Omental fat pad (tissue), 4 donors: ENCODE measurements at places on chromosomes 11 and 22.

- DNase-seq = no peak
These were observed 49.3 kb downstream of the TSPAN18 start for GRCh38 chr11:44775985-44776446.

- DNase-seq = no peak
These were observed 1.7 kb downstream of the AMOTL1 start for GRCh38 chr11:94769880-94770279.

DNA sequence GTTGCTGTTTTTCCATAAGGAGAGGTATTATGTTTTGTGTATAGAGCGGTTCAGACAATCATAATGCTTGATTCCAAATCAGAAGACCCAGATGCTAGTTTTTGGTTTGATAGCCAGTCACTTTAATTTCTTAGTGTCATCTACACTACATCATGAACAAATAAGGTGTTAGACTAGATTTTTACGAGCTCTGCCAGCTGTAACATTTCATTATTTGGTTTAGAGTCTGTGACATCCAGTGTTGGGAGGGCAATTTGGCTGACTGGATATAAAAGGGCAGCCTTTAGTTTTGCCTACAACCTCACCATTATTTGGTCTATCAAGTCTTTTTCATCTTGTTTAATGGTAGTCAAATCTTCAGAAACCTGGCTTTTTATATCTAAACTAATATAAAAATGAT is 30.2 kb upstream of the FBXO3 start:
- no peak for DNase-seq

DNA sequence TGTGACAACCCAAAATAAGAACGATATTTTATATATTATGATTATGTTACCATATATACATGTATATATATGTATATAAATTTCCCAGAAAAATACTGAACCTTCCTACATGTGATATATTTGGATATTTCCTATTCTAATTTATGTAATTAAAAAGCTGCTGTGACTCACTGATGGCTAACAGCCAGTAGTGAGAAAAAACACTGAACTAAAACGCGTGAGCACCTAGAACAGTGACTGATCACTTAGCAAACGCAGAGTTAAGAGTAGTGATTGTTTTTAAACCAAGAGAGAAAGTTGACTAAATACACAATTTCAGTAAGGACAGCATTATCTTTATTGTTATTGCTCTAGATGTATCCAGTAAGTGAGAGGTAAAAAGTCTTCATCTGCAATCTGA is 213.8 kb downstream of the TMEM135 start:
- no peak for DNase-seq

DNA sequence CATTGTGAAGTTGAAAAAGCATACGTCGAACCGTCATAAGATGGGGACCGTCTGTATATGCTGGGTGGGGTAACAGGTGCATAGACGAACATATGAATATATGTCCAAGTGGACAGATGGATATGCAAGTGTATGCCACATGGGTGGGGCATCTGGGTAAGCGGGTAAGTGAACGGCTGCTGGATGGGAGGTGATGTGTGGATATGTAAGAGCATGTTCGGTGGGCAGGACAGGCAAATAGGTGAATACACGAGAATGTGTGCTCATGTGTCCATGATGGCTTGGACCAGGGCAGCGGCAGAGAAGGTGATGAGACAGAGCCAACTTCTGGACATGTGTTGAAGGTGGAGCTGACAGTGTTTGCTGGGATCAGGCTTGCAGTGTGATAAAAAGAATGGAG is 12.0 kb downstream of the IFITM10 start:
- no peak for DNase-seq

DNA sequence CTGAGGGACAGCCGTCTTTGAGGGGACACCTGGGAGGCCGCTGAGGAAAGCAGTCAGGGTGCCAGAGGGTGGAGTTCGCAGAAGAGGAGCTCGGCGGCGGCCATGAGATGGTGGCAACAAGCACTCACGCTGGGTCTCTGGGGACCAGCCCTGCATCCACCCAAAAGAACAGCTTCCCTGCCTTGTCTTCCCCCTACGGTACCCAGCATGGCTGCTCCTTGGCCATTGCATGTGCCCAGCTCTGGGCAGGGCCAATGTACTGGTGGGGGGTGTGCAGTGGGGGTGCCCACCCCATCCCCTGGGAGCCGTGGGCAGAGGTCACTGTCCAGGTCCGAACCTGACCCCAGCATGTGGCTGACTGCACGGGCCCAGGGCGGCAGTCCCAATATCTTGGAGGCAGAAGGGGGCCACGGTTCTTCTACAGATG is 42.3 kb downstream of the OSBPL5 start:
- DNase-seq = no peak

GRCh38 chr11:65021003-65021402 is 6.2 kb upstream of the SNX15 start:
- DNase-seq = no peak

- no peak for DNase-seq
These were observed 159.2 kb downstream of the MSANTD4 start for GRCh38 chr11:105862736-105863367.

- DNase-seq = no peak
These were observed 6.9 kb downstream of the BCR start for GRCh38 chr22:23187211-23187610.

- DNase-seq = peak; percentile 45
These were observed 31.6 kb upstream of the JAM3 start for GRCh38 chr11:134037046-134037908.

DNA sequence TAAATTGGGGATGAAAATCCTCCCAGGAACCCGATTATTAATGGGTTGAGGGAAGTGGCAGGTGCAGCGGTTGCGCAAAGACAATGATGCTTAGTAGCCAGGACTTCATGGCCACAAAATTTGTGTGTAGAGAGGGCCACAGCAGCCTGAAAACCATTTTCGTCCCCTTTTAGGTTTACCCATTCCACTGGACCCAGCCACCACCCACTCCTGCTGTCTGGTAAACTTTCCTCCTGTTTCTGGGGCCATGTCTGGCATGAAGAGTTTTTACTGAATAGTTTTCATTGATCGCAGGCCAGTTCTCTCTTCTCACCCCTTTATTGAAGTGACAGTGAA is 69.5 kb upstream of the SYT13 start:
- no peak for DNase-seq

GRCh38 chr11:103792981-103793468 is 243.4 kb upstream of the DDI1 start:
- no peak for DNase-seq

DNA sequence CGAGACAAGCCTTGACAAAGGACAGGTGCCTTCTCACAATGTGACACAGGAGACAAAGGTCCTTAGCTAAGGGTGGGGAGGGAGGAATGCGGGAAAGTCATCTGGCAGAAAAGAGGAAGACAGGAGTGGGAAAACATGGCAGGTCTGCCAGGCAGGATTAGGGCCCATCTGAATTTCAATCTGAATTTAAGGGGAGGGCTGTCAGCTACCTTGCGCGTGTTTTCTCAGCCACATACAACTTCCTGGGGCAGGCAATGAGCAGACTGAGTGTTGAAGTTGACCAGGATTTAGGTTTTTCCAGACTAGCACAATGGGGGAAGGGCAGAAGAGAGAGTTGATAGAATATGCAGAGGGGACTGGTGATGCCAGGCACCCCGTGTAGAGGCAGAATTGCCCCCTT is 66.7 kb upstream of the LARGE1 start:
- no peak for DNase-seq

DNA sequence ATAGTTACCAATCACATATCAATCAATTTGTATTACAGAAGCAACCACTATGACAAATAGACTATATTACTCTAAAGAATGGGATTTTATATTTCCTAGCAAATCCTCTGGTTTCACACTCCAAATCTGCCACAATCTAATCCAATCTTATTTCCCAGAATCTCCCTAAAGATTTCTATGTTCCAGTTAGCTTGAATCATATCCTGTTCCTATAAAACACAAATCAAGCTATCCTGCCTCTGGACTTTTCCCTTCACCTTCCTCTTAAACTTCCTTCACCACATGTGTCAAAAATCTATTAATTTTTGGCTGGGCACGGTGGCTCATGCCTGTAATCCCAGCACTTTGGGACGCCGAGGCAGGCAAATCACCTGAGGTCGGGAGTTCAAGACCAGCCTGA is 50.0 kb downstream of the PIK3C2A start:
- no peak for DNase-seq

GRCh38 chr22:27616033-27616432 is 185.5 kb downstream of the MN1 start:
- no peak for DNase-seq

DNA sequence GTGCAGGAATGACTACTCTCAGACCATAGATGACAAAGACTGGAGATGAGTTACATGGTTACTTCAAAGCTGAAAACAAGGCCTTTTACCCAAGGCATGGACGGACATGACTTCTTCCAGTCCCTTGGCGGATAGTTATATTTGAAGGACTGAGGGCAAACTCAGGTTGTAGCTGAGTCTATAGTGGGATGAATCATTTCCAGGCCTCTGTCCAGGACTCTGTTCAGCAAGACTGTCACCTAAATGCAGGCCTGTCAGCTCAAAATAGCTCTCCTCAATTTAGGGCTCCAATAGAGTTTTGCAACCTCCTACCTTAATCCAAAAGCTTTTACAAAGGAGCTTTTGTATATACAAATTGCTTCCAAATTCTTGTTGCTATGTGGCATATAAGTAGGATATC is 24.3 kb upstream of the OR52J3 start:
- DNase-seq = no peak

DNA sequence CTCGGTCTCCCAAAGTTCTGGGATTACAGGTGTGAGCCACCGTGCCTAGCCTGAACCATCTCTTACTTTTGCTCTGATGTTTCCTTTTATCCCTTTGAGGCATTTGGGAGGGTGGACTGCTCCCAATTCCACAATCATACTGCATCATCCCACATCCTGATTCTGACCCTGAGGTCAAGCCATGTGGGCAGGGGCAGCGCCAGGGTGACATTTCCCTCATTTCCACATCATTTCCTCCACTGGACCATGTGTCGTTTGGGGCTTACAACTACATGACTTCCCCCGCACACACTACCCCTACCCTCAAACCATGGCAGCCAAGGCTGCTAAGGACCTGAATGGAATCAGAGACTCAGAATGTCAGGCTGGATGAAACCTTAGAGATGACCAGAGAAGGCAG is 26.4 kb upstream of the ZBTB16 start:
- no peak for DNase-seq

- no peak for DNase-seq
These were observed 726.9 kb downstream of the BRD1 start for GRCh38 chr22:49100773-49101172.

DNA sequence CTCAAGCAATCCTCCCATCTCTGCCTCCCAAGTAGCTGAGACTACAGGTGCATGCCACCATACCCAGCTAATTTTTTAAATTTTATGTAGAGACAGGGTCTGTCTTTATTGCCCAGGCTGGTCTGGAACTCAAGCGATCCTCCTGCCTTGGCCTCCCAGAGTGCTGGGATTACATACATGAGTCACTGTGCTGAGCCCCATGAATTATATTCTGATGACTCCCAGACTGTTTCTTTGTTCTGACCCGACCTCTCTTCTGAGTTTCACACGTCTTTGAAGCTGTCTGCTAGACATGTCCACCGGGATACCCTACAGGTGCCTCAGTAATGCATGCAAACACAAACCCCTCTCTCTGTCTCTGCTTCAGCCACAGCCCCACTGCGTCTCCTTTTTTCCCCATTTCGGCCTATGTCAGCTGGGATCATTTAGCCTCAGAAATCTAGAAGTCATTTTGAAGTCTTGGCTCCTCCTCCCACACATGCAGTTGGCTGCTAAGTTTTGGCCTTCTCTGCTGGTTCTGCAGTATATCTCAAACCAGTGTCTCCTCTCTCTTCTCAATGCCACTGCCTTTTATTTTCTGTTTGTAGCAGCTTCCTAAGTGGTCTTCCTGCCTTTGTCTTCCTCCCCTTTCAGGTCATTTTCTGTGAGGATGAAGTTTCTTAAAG is 4.8 kb downstream of the VPS26B start:
- no peak for DNase-seq

- no peak for DNase-seq
These were observed 1.5 kb upstream of the HMOX1 start for GRCh38 chr22:35379146-35379993.

- DNase-seq = no peak
These were observed 2.0 kb downstream of the CREB3L1 start for GRCh38 chr11:46279126-46280099.

GRCh38 chr22:23386822-23387580 is 193.1 kb downstream of the IGLL1 start:
- no peak for DNase-seq

GRCh38 chr22:42080287-42080686 is 787 bp downstream of the SMDT1 start:
- no peak for DNase-seq

DNA sequence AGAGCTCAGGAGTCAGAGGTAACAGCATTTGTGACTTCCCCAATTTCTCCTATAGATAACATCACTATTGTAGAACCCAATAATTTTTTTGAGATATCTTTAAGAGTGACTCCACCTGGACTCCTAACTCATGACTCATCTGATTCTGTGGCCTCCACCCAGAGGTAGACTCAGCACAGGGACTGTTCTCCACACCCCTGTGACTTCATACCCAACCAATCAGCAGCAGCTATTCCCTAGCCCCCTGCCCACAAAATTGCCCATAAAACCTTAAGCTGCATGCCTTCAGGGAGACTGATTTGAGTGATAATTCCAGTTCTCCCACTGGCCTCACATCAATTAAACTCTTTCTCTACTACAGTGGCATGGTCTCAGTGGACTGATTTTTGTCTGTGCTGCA is 475.4 kb upstream of the FAT3 start:
- no peak for DNase-seq

- DNase-seq = no peak
These were observed 194.5 kb downstream of the SNX19 start for GRCh38 chr11:130721736-130722135.

GRCh38 chr11:528815-529727 is 6.3 kb downstream of the HRAS start:
- no peak for DNase-seq

GRCh38 chr11:35036639-35037038 is 102.3 kb upstream of the CD44 start:
- DNase-seq = no peak

DNA sequence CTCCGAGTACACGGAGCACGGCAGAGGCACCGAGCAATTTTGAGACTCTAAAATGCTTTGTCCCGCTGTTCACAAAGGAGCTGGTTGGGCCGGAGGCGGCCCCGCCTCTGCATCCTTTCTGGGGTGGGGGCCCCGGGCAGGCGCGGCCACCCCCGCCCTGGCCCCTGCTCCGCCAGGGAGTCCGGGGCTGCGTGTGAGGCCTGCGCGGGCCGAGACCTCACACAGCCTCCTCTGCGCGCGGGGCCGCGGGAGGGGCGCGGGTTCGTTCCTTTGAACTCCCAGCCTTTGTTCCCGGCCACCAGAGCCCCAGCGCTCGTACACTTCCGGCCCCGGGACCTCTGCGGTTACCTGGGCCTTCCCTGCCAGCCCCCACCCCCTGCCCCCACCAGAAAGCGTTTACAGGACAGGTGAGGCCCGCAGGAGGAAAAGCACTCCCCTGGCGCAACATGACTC is 1.6 kb downstream of the FGF19 start:
- no peak for DNase-seq
